NCI-H510A treated with DMSO at 0.1 percent for 48 hours (cell line): ENCODE measurements at places on chromosomes 1 and 21.
A peak's percentile ranks its signal among the peaks of the same experiment; 100 is the strongest.

GRCh38 chr1:35555601-35556477 lies 1.4 kb downstream of the KIAA0319L start:
- peak; percentile 99 for DNase-seq

DNA sequence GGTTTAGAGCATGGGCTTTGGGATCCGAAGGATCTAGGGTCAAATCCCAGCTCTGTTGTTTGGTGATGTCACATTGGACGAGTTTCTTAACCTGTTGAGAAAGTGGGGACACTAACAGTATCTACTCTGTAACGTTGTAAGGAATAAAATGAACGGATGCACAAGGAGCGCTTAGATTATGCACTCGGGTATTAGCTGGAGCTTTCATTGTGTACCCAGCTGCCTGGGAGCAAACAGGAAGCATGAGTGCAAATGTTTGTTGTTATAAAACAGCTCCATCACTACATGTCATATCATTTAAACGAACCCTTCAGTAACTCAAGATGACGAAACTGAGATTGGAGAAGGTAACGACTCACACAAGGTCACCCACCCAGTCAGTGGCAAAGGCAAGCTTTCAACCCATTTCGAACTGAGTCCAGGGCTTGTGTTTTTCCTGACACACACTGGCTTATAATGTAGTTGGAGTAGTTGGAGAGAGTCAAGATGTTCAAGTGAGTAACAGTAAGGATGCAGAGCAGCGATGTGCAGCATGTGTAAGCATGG lies 16.2 kb upstream of the SLC6A17 start:
- peak; percentile 91 for DNase-seq

DNA sequence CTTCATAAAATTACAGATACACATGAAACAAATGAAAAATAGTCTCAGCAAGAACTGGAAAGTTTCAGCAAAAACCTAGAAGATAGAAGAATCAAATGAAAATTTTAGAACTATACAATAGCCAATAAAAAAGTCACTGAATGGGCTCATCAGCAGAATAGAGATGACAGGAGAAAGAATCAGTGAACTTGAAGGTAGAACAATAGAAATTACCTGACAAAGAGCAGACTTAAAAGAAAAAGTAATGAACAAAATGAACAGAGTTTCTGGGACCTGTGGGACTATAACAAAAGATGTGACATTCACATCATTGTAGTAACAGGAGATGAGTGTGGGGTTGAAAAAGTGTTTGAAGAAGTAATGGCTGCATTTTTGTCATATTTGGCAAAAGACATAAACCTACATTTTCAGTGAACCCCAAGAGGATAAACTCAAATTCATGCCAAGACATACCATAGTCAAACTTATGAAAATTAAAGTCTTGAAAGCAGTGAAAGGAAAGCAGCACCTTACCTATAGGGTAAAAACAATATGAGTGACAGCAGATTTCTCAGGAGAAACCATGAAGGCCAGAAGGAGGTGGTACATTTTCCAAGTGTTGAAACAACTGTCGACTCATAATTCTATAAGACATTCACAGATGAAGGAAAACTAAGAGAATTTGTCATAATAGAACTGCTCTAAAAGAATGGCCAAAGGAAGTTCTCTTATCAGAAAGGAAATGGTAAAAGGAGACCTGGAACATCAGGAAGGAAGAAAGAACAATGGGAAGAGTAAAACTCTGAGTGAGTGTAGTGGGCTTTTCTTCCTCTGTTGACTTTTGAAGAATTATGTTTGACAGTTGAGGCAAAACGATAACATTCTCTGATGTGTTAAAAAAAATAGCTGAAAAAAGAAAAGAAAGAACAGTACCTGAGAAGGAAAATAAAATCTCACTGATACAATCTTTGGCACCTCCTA lies 23.5 kb downstream of the NTPCR start:
- no peak for DNase-seq

GRCh38 chr1:87294633-87295032 lies 34.0 kb upstream of the LMO4 start:
- DNase-seq = no peak

DNA sequence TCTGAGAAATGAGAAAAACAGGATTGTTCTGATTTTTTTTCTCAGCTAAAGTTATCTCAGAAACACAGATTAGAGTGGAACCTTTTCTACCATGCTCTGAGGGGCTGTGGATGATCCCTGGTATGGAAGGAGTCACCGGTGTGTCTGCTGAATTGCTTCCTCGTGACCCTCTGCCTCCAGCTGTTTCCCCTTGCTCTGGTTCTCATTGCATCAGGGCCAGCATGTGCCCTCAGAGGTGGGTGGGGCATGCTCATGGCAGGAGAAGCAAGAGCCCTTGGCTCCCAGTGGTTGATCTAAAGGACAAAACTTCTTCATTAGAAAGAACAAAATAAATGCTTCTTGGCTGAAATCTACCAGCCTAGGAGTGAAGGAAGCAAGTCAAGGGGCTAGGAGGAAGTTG lies 183.2 kb upstream of the HMCN1 start:
- no peak for DNase-seq

DNA sequence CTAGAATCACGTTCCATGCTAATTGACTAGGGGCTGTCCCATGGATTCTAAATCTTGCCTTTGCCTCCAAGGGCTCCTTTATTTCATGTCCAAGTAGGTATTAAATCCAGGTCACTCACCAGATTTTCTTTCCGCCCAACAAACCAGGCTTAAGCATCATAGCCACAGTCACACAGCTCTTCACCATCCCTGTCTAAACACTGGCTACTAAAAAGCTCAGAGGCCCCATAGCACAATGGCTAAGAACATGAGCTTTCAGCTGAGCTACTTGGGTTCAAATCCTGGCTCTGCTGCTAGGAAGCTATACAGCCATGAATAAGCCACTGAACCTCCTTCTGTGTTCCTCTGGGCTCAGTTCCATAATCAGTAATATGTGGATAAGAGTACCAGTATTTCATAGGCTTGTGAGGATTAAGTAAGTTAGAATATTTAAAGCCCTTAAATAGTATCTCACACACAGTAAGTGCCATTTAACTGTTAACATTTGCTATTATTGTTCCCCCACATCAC lies 277.2 kb upstream of the GJB5 start:
- no peak for DNase-seq

DNA sequence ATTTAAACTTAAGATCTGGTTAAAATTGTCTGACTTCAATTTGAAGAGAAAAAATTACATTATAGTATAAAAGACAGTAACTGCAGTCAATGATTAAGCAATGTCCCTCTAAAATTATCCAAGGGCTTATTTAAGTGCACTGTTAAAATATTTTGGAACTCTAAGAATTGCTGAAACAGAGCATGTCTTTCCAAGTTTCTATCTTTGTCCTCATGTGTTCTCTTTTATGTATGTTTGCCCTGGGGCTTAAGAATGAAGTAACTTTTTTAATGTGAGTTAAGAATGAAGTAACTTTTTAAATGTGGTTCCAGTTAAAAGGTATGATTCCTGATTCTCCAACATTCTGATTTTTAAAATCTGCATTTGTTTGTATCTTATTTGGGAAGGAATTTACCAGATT lies 69.0 kb upstream of the MARK1 start:
- DNase-seq = no peak

DNA sequence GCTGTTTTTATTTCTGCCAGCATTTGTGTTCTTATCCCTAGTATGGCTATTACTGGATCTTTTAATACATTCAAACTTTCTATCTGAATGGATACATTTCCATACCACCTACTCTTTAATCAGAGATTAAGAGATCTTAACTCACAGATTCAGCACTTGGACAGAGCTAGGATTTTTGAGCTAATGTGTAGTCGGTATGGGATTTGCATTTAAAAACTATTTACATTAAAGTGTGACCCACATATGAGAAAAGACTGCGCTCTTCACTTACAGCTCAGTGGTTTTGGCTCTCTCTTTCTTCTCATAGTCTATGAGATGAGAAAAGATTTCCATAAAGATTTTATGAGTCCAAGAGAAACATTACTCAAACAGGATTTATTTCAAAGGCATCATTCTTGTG lies 16.4 kb downstream of the HMGB4 start:
- no peak for DNase-seq

DNA sequence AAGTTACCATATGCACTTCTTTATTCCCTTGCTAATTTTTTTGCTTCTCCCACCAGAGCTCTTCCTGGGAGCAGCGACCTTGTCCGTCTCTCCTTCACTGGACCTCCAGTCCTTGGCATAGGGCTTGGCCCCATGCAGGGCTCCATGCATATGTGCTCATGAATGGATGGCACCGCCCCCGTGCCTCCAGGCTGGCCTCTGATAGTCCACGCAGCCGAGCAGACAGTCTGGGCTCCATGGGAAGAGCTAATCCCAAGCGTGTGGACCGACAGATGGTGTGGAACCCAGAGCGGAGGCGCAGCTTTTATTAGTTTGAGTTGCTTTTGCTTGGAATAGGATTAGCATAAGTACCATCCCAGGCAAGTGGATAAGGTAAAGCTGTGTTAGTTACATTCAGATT lies 41.8 kb downstream of the CDCP2 start:
- no peak for DNase-seq

- no peak for DNase-seq
Measured at GRCh38 chr1:18882486-18882885, 19.9 kb downstream of the ALDH4A1 start.

GRCh38 chr1:78617615-78618026 lies 2.6 kb upstream of the IFI44L start:
- peak; percentile 87 for DNase-seq

GRCh38 chr1:28326515-28326914 lies 2.3 kb upstream of the MED18 start:
- DNase-seq = no peak

- no peak for DNase-seq
Measured at GRCh38 chr1:155969377-155969791, 9.0 kb downstream of the ARHGEF2 start.

GRCh38 chr1:29236712-29237128 lies 398 bp downstream of the PTPRU start:
- DNase-seq = no peak

GRCh38 chr1:154736841-154737240 lies 128.9 kb upstream of the ADAR start:
- peak; percentile 35 for DNase-seq

DNA sequence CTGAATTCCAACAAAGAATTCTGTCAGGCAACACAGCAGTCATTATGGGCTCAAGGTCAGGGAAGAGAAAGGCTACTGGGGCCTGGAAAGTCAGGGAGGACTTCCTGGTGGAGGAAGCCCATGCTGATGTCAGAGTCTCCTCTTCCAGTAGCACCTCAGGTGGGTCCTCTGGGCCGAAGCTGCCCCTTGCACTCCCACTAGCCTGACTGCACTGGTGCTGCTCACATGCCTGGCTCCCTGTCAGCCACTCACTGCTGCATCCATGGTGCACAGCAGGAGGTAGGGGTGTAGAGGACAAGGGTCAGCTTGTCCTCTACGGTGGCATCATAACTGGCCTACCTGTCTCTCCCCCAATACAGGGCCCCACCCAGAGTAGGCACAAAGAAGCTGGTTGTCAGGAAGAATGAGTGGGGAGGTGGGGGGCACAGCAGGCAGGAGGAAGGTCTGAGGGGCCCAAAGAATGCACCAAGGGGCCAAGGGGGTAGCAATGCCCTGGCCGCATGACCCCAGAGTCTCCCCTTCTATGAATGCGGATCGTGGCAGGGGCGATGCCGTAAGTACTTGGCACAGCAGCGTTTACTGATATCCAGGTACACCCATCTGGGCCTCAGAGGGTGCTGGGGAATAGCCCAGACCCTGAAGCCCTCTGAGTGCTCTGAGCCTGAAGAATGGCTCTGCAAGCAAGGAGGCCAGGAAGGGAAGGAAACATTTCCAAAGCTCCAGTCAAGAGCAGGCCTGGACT lies 80.3 kb downstream of the GLIS1 start:
- no peak for DNase-seq

DNA sequence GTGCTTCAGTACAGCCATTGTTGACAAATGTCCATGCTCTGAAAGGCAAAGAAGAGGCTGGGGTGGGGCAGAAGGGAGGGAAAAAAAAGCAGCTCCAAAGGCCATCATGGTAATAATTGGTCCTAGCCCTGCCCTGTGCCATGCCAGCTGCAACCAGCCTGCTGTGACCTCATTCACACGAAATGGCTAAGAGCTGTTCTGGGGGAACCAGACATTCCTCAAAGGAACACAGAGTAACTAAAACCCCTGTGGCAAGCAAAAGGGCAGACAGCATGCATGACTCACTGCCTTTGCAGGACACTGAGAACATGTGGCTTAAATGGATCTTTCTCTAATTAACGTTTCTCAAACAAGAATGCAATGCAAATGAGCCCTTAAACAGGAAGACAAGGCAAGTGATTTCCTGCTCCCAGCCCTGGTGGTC lies 42.3 kb downstream of the STYXL2 start:
- peak; percentile 8 for DNase-seq
